Stimulated activated CD8-positive, alpha-beta memory T cell treated with anti-CD3 and anti-CD28 coated beads, Interleukin-4, amount 100 ng/mL, for 4 hours (primary cell): ENCODE measurements at places on chromosomes 11 and 22.
A peak's percentile ranks its signal among the peaks of the same experiment; 100 is the strongest.

DNA sequence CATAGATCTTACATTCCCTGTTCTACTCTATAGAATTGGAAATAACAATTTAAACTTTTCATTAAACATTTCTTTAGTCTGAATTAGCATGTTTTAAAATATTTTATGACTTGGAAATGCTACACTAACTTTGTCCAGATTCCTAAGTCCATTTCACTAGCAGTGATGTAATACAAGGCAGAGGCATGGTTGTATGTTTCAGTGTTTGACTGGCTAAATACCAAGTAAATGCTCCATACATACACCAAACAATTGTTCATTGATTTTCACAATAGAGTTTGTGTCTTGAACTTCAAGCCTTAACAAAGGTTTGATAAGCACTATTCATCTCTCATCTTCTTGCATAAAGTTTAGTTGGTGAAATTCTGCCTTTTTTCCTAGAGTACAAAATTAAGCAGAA, 13.5 kb downstream of the ZBED5 start:
- DNase-seq, result no peak

DNA sequence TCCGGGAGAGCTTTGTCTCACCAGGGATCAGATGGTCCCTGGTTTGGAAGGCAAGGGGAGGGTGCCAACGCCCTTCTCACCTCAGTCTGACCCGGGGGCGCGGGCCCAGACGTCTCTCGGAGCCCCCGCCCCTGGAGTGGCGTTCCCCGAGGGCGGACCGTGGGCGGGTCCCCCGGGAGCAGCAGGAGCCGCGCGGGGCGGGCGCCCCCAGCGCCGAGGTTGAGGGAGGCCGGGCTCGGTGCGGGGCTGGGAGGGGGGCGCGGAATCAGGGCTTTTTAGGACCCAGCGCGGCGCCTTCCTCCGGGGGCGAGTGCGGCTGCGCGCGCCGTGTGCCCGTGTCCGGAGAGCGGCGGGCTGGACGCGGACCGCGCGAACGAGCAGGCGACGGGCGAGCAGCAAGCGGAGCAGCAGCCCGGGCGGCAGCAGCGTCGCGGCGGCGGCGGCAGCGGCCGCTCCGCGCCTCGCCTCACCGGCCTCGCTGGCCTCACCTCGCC, at the start of gene KCNC1:
TSS of gene KCNC1 (plus strand) at position 364 of the 494 bp plus-strand sequence. CDS start 1,222 bp downstream, outside the sequence.
- DNase-seq, result no peak

- no peak for DNase-seq
Measured at GRCh38 chr11:76610871-76611475, 59.6 kb downstream of the LRRC32 start.

GRCh38 chr11:40293655-40294348, 1165.7 kb downstream of the LRRC4C start:
- no peak for DNase-seq

DNA sequence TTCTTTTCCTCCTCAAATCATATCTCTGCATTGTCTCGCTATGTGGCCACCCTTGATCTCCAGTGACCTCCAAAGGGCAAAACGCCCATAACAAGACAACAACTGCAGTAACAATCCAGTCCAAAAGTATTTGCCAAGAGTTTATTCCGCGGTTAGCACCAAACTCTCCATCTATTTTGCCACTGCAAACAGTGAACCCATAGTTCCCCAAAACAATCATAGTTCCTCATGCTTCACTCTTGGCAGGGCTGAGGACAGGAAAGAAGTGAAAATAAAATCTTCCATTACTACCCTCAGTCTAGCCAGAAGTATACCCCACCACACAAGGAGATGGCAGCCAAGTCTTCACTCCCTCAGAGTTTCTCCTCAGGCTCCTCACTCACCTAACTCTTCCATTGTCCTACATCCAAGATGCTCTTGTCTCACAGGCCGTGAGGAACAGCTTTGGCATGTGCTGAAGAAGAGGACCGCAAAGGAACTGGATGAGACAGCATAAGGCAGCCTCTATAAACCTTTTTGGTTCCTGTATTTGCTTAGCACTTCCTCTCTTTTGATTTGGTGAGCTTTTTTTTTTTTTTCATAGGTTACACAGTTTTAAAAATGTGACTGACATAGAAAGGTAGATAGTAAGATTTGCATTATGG, at the start of gene LPXN:
TSS of gene LPXN (minus strand) at position 480 of the 644 bp plus-strand sequence. CDS start at position 396, 84 bp downstream.
- DNase-seq, result no peak

- no peak for DNase-seq
Measured at GRCh38 chr11:110829873-110830272, 117.6 kb upstream of the ARHGAP20 start.

GRCh38 chr11:46254133-46254491, 23.4 kb upstream of the CREB3L1 start:
- DNase-seq, result no peak

DNA sequence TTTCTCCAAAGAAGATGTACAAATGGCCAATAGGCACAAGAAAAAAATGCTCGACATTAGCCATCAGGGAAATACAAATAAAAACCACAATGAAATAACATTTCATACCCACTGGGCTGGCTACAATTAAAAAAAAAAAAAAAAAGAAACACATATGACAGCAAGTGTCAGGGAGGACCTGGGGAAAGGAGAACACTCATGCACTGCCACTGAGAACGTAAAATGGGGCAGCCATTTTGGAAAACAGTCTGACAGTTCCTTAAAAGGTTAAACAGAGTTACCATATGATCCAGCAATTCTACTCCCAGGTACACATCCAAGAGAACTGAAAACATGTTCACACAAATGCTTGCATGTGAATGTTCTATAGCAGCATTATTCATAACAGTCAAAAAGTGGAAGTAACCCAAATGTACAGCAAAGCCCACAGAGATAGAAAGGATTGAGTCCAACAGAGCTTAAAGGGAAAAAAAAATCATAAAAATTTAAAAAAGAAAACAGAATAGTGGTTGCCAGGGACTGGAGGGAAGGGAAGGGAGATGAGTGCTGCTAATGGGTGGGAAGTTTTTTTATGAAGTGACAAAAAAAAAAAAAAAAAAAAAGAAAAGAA, 48.4 kb upstream of the CYP2D6 start:
- DNase-seq, result no peak

DNA sequence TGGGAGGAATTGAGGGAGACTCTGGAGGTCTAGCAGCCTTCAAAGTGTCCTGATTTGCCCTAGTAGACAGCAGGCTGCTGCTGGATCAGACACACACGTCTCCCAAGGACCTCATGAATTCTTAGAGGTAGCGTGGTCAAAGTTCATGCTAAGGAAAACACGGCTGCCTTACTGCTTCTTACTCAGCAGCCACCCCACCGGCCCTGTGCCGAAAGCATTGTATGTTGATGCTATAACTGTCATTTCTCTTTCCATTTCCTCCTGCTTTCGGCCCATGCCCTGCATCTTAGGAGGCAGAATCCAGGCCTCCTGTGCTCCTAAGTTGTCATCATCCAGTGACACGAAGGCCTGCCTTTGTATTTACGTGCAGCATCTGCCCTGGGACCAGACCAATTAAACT, 10.5 kb upstream of the CCND1 start:
- no peak for DNase-seq

GRCh38 chr22:50314455-50315288, 7.2 kb upstream of the PLXNB2 start:
- DNase-seq, result peak; percentile 46

DNA sequence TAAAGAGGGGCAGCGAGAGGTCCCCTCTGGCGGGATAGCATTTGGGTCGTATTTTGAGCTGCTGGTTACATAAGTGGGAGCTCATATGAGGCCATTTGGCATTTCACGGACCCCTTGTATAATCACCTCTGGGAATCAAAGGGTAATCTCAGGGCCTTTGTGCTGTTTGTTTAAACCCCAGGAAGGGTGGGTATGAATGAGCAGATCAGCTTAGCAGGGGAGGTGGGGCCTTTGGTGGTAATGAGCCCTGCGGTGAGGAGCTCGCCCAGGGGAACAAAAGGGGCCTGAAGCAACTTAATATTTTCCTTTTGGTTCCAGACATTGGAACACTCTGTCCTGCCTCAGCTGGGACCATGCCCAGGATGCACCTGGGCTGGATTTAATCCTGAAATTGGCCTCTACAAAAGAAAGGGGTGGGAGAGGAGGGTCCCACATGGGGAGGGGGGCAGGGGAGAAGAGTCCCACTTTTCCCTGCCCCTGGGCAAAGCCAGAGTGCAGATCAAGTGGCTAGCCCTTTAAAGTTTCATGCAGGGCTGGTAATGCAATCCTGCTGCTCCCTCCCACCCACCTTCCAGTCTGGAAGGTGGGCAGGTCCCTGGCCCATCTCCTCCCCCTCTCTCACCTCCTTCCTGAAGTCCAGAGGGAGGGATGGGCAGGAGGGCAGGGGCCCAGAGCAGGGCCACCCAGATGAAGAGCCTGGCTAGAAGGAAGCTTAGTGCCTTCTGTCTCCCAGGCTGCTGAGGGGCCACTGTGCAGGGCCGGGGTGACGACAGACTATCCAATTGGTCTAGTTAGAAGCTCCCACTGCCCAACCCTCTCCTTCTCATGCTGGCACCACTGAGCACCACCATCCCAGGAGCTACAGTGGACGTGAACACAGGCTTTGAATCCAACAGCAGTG, 10.5 kb downstream of the TSKU start:
- DNase-seq, result no peak

DNA sequence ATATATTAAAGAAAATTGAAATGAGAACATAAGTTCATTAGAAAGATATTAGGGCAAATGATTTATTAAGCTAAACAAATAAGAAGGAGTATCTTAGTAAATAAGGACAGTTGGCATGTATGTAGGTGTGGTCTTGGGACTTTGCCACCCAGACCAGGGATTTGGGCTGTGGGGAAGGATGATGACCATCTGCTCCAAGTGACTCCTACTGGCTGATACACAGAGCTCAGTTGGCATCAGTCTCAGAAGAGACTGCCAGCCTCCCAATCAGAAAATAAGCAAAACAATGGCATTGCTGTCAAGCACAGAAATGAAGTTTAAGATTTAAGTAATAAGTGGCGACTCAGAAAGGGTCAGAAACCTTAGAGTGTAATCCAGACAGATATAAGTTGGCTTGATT, 49.5 kb downstream of the PAX6 start:
- DNase-seq, result no peak

DNA sequence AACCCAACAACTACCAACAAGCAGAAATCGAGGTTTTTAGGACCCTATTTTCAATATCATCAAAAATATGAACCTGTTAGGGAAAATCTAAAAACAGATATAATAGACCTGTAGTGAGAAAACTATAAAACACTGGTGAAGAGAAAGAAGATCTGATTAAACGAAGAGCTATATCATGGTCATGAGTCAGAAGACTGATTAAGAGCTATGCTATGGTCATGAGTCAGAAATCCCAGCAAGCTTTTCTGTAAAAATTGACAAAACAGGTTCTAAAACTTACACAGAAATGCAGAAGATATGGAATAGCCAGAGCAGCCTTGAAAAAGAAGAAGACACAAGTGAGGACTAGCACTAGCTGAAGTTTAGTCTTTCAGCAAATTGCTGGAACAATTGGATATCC, 345.0 kb downstream of the TBC1D22A start:
- no peak for DNase-seq

DNA sequence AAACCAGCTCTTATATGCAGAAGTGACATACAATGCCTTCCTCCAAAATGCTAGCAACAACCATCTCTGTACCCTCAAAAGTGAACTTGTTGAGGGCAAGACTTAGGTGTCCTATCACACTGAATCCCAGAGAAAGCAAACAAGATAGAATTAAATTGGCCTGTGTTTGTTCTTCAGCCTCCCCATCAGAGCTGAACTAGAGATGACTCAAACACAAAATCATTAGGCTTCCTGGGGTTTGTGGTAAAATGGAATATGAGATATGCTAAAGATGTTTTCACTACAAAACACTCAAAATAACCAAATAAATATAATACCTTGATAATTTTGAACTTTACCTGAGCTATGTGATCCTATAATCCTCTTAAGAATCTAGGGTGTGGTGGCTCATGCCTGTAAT, 31.6 kb downstream of the ZNF214 start:
- no peak for DNase-seq

DNA sequence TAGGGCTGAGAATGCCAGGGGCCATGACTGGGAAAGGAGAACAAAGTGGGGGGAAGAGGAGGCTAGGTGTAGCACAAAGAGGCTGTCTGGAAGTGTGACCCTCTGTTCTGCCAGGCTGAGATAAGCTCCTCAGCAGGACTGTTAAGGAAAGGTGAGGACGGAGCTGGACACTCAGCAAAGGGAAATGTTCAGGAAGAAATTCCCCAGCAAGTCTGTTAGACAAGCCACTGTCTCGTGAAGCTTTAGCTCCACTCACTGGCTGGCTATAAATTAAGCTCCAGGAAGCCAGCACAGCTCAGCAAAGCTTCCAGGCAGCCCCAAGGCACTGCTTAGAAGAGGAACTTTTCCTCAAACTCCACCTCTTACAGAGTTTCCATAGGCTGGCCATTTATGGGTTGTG, 181.2 kb upstream of the API5 start:
- DNase-seq, result no peak

DNA sequence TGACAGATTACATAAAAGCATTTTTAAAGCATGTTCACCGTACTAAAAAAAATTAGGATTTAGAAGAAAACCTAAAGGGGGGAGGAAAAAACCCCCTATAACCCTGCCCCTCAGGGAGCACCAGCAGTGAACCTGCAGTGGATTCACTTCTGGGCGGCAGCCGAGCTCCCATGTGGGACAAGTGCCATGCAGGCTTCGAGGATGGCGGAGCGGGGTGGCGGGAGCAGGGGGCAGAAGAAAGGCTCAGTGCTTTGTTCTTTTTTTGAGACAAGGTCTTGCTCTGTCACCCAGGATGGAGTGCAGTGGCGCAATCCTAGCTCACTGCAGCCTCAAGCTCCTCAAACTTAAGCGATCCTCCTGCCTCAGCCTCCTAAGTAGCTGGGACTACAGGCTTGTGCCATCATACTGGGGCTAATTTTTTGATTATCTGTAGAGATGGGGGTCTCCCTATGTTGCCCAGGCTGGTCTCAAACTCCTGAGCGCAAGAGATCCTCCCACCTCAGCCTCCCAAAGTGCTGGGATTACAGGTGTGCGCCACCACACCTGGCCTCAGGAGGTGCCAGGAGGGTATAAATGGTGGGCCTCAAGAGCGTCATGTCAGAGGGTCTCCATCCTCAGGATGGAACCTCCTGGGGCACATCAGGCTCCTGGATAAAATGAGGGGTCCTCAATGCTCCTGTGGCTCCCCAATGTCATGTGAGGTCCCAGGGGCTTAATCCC, 34.0 kb downstream of the PPM1F start:
- DNase-seq, result no peak

DNA sequence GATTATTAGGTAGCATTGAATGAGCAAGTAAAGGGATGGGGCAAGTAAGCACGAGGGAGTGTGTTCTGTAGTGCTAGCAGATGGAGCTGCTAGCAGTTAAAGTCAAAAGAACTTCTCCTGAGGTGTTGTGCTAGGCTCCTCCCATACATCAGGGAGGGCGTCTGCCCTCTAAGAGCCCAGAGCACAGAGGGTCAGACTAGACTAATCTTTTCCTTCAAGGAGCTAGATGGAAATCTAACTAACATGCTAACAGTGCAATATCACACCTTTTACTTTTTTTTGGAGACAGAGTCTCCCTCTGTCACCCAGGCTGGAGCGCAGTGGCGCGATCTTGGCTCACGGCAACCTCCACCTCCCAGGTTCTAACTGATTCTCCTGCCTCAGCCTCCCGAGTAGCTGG, 3.2 kb upstream of the PLA2G6 start:
- DNase-seq, result no peak

GRCh38 chr22:46845296-46846149, 83.1 kb downstream of the TBC1D22A start:
- no peak for DNase-seq

GRCh38 chr11:5689551-5689983, at the start of gene TRIM22:
TSS of gene TRIM22 (plus strand) at chr11:5689790. CDS start at chr11:5696233, 6,443 bp downstream.
- DNase-seq, result no peak

GRCh38 chr11:13278609-13279486, 1.3 kb downstream of the BMAL1 start:
- no peak for DNase-seq
